Cardiac fibroblast (primary cell): ENCODE measurements at places on chromosomes 7 and 10.

DNA sequence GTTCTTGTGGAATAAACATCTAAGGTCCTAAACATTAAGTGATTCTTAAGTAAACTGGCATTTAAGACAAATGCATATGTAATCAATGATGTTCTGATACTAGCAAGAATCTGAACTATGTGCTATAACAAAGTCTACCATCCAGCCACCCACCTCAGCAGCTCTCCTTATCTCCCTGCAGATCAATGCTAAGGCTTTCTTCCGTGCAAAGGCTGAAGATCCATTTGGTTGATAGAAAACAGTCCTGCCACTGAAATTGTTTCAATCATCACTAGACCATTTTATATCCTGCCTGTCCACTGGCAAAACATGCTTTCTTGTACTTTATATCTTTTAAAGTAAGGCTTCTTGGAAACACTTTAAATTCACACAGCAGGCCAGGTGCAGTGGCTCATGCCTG is 6.3 kb upstream of the SMKR1 start:
- no peak for DNase-seq

DNA sequence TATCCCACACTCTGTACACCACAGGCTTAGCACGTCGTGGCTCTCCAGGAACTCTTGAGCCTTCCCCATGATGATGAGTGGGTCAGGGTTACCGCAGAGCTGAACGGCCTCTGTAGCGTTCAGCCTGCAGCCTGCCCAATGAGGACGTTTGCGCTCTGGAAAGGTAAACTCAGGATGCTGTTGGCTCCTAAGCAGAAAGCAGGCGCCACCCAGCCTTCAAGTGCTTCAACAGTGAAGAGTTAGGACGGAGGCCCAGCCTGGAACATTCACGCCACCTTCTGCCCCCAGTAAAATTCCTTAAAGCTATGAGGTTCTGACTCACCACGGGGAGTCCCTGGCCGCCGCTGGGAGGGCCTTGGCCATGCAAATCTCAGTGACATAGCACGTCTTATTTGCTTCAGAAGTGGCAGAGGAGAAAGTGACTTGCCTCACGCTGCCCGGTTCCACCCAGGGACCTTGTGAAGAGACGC is 161.5 kb upstream of the SH2B2 start:
- peak; percentile 92 for DNase-seq

GRCh38 chr7:139995017-139995915 is 67.5 kb downstream of the PARP12 start:
- DNase-seq, result peak; percentile 79

DNA sequence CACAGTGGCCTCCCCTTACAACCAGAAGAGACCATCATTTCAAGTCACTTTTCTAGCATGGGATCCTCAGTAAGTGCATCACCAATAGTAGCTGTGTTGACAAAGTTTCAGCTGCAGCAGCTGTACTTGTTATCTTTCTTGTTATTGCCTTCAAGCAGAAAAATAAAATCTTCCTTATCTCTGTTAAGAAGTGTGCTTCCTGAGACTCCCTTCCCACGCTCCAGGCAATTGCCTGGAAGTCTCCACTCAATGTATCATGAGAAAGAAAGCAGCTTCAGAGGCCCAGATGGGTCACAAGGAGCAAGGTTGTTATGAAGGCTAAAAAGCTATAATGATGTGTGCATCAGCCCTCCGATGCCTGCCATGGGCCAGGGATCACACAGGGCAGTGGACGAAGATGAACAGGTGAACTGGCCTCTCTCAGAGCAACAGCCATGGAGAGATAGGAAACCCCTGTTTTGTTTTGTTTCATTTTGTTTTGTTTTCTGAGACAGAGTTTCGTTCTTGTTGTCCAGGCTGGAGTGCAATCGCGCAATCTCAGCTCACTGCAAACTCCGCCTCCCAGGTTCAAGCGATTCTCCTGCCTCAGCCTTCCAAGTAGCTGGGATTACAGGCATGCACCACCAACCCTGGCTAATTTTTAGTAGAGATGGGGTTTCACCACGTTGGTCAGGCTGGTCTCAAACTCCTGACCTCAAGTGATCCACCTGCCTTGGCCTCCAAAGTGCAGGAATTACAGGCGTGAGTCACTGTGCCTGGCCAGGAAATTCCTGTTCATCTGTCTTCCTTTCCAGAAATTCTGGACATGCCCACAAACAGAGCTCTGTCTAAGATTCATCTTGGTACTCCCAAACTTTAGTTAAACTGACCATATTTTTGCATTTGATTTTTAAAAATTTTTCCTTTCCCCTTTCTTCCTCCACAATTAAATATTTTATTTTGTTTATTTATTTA is 340.5 kb downstream of the TNS3 start:
- no peak for DNase-seq

GRCh38 chr7:100483090-100483721 is 521 bp upstream of the NYAP1 start:
- peak; percentile 66 for DNase-seq

DNA sequence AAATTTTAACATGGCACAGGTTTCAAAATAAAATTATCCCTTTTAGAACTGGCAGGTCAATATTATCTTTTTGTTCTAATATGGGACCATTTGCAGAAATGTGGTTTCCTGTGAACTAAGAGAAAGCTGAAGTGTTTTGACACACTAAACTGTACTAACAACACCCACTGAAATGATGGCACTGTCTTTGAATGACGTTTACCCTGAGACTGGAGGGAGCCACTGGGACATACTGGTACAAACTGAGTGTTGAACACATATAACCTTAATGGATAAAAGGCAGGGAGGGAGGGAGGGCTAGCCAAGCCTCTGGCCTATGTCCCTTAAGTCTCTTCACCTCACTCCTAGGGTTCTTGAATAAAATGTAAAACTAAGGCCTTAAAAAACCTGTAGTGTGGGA is 95.9 kb downstream of the PDE1C start:
- DNase-seq, result no peak

DNA sequence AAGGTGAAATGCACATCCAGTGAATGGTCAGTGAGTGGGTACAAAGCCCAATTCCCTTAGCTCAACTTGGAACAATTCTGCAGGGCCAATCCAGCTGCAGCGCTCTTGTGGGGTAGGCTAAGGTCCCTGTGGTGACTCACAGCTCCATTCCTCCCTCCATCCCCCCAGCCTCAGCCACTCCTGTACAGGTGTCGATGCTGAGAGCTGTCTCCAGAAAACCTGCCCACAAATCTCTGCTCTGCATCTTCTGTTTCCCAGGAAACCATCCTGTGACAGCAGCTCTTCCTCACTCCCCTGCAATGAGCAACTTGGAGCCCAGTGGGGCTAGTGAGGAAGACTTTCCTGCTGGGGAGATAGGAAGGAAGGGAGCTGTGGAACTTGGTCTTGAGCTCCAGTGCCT is 244.7 kb upstream of the GPR26 start:
- no peak for DNase-seq

DNA sequence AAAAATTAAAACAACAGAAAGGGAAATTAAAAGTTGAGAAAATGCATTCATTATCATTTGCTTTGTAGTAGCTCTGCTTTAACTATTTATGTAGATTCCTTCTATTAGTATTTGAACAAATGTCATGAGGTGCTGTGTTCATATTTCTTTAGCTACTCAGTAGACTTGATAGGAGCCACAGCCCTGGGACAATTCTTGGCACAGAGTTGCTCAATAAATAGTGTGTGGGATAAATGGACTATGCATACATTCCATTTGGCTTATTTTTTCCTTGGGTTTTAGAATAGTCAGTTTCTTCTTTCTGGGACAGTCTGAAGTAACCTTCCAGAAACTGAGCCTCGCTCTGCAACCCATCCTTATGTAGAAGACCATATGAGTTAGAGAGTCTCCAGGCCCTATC is 13.4 kb downstream of the RPP30 start:
- DNase-seq, result peak; percentile 74

- peak; percentile 78 for DNase-seq
Measured at GRCh38 chr7:105439174-105439893, 50.6 kb upstream of the SRPK2 start.

GRCh38 chr10:52541006-52541473 is 227.0 kb downstream of the DKK1 start:
- peak; percentile 57 for DNase-seq

- DNase-seq, result no peak
Measured at GRCh38 chr10:122665329-122665860, 34.3 kb downstream of the C10orf120 start.

DNA sequence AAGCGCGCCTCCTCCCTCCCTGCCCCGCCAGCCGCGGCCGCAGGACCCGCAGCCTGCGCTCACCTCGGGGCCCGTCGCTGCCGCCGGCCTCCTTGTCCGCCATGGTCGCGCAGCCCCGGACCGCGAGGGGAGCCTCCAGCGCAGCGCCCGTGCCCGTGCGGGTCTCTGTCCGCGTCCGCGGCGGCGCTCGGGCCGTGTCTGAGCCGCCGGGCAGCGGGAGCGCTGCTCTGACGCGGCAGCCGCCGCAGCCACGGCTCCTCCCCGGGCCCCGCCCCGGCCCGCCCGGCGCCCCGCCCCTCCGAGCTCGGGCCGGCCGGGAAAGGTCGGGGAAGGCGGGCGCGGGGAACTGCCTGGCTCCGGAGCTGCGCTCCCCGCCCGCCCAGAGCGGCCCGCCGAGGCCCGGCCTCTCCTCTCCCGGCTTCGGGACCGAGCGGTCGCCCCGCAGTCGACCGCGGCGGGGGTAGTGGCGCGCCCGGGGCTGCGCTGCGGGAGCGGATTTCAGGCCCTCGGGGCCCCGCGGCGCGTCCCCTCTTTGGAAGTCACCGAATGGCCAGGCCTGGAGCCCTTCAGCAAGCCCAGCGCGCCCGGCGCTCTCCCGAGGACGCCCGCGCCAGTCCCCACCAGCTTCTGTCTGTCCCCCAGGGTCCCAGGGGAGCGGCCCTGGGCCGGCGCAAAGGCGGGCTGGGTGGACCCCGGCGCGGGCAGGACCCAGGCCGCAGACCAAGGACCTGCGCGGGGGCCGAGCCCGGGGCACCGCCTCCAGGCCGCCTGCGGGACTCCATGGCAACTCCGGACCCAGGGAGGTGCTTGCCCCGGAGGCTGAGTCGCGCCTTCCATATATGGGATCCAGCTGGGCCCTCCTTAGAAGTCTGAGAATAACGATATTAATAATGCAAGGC is at the start of gene HSPA12A:
TSS of gene HSPA12A (minus strand) at position 200 of the 899 bp plus-strand sequence. CDS start at position 103, 97 bp downstream.
- DNase-seq, result peak; percentile 82

DNA sequence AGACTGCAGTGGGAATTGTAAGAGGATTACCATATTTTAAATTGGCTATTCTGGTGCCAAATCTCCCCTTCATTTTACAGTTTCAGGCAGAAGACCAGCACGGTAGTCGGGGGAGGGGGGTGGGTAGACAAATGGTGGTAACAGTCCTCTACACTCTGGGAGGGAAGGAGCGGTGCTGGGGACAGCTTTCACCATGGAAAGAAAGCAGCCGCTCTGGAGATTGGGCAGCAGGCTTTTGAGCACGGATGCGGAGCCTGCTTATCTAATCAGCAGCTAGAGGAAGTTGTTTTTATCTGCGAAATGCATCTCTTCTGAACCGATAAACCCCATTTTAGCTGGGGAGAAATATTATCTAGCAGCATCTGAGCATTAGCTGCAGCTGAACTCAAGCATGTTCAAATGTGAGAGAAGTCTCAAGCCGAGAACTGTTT is 28.7 kb downstream of the IKZF1 start:
- DNase-seq, result no peak

DNA sequence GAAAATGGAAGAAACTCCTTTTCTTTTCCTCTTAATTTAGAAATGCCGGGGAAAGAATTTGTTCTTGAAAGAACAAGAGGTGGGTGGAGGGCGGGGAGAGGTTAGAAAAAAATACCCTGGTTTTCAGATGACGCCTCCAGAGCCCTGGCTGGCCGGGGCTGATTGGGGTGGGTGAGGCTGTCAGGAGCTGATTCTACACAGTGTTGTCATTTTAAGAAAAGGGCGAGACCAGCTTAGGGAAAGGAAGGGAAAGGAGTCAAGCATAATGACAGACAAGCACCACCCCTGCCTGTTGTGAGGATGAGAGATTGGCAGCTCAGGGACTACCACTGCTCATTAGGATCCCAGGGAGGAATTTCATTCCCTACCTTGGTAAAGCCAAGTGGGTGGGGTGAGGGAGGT is 9.9 kb upstream of the FAM180A start:
- peak; percentile 75 for DNase-seq

DNA sequence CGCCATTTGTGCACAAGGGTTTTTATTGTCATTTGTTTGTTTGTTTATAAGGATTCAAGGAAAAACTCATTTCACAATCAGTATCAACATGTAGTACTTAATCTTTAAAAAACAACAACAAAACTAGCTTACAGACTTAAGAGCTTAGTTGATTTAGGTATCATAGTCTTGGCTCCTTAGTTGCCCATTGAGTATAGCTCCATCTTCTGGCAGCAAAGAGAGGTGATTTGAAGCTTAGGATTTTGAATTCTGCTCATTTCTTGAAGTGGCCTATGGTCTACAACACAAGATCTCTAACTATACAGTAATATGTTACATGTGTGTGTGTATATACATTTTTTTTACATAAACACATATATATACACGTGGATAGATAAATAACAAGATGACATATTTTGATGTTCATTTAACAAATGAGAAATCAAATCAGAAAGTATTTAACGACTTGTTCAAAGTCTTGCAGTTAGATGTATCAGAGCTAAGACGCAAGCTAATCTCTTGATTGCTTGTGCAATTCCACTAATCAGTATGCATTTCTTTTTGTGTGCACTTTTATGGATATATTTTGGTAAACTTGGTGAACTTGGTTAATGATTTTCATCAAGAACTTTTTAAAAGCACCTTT is 307.3 kb downstream of the CAMK1D start:
- DNase-seq, result peak; percentile 69

- DNase-seq, result peak; percentile 64
Measured at GRCh38 chr10:60846173-60846572, 67.9 kb downstream of the CDK1 start.
